Naive B cell (primary cell): ENCODE measurements at places on chromosomes 12 and 14.

- no peak for DNase-seq
Observed at GRCh38 chr12:106585521-106586277, 2.9 kb downstream of the RFX4 start.

DNA sequence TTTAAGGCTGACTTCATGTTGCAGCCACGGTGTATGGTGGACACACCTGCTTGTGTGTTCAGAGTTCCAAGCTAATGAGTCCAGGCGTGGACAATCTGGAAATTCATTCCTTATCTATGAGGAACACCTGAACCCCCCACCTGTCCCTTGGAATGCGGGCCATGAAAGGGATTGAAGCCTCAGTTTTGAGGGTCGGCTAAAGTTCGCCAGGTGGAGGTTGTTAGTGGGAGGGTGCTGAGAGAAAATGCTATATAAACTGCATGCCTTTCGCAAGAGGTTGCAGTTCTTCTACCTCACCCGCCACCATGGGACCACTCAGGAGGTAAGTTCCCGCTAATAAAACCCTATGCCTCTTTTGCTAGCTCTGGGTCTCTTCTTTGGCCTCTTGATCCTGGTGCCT lies 348.0 kb downstream of the BCL11B start:
- no peak for DNase-seq

DNA sequence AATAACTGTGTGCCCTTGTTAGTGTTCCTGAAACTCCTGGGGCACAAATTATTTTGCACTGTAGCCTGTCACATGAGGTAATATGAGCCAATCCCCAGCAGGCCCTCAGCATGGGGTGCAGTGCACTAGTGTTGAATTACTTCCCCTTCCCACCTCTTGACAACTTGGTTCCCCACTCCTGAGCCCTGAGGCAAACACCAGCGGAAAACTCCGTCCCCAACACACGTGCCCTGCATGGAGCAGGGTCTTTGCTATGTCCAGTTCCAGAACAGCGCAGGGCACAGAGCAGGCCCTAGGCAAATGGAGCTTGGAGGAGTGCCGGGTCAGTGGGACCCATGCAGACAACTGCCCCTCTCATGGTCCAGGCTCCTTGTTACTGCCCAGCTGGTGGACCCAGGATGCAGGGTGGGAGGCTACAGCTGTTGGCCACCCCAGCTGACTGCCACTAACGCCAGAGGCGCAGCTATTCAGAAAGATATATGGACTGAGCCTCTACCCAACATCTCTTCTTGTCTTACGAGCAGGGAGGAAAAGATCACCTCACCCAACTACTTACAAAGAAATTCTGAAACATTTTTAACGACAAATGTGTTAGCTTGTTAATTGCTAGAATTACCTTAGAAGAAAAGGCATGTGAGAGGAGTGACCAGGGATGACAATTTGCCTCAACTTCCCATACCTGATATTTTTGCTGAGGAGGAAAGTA lies 71.6 kb downstream of the NT5DC3 start:
- DNase-seq = no peak

DNA sequence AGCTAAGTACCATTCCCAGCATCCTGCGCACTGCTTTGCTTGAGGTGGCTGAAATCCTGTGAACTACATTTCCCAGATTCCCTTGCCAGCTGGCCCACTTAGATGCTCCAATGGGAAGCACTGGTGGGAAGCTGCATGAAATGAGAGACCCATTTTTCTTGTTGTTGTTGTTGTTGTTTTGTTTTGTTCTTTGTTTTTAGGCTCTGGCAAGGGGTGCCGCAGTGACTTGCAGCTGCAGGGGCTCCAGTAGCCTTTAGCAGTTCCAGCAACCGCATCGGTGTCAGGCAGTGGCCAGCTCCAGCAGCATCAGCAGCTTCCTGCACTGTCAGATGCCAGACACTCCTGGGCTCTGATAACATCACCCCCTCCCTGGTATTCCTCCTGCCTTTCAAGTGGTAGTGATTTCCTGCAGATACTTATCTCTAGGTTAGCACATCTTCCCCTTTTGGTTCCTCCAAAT lies 8.8 kb upstream of the EGLN3 start:
- no peak for DNase-seq

GRCh38 chr14:20807304-20808161 lies 4.9 kb upstream of the RNASE1 start:
- no peak for DNase-seq

- no peak for DNase-seq
Observed at GRCh38 chr12:6778217-6778573, 5.9 kb downstream of the LAG3 start.

GRCh38 chr12:99154216-99154982 lies 493.2 kb upstream of the GARIN6 start:
- no peak for DNase-seq

GRCh38 chr14:62304257-62304656 lies 542.0 kb downstream of the SNAPC1 start:
- no peak for DNase-seq

GRCh38 chr12:67526129-67526528 lies 122.4 kb upstream of the DYRK2 start:
- no peak for DNase-seq

DNA sequence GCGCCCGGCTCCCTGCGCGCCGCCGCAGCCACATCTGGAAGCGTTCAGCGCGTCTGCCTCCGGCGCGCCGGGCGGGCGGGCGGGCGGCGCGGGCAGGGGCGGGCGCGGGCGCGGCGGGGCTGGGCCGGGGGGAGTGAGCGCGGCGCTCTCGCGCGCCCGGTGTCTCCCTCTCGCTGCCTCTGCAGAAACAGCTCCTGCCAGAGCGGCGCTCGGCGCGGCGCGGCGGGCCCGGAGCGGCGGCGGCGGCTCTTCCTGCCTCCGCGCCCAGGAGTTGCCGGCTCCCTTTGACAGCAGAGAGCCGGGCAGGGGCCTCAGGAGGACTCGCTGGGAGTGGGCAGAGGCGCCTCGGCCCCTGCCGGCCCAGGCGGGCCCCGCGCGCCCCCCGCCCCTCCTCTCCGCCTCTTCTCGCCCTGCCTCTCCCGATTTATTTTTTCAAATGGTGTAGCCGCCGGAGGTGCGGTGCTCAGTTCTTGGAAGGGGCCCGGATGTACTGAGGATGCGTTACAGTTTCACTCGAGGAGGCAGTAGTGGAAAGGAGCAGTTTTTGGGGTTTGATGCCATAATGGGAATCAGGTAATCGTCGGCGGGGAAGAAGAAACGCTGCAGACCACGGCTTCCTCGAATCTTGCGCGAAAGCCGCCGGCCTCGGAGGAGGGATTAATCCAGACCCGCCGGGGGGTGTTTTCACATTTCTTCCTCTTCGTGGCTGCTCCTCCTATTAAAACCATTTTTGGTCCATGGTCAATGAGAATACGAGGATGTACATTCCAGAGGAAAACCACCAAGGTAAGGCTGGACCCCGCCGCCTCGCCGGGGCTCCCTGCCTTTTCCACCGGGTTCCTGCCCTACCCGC lies at the start of gene CACNA1C:
TSS of gene CACNA1C (plus strand) at position 162 of the 853 bp plus-strand sequence. CDS start at position 738, 576 bp downstream.
- no peak for DNase-seq

GRCh38 chr14:20904393-20905029 lies 13.3 kb downstream of the RNASE3 start:
- DNase-seq = no peak

GRCh38 chr12:100868487-100868886 lies 73.9 kb downstream of the ANO4 start:
- DNase-seq = no peak

DNA sequence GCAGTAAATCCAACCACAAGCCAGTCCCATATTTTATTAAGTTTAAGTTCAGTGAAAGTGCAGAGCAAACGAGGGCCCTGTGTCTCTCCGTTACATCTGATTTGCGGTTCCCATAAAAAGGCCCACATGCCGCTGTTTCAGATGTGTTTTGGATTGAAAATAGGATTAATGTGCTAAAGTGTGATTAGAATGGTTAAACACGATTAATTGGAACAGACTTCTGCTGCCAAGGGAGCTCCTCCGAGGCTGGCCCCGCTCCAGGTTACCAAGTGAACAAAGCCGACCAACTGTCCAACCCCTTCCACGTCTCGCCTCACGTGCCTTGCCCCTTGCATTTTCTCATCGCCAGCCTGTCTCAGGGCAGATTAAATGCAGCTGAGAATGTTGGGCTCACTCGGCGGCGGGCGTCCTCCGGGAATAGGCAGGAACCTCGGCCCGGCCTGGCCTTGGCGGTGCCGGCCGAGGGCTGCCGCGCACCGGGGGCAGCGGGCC lies 166.5 kb upstream of the GSC start:
- DNase-seq = no peak

DNA sequence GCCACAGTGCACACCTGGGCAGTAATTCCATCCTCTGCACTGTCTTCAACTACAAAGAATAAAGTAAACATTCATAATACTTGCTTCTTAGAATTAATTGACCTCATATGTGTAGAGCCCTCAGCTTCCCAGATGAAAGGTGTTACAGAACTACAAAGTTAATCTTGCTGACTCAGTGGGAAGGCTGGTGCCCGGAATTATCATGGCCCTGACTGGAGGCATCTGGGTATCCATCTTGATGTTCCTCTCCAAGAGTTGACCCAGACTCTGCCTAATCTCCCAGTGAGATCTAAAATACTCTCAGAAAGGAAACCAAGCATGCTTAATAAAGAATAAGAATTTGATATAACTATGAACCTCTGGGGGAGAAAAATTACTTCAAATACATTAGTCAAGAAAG lies 147.0 kb upstream of the ARID2 start:
- no peak for DNase-seq

- no peak for DNase-seq
Observed at GRCh38 chr12:33006106-33006505, 109.5 kb upstream of the PKP2 start.

- no peak for DNase-seq
Observed at GRCh38 chr14:63899953-63900352, 47.1 kb downstream of the SYNE2 start.

DNA sequence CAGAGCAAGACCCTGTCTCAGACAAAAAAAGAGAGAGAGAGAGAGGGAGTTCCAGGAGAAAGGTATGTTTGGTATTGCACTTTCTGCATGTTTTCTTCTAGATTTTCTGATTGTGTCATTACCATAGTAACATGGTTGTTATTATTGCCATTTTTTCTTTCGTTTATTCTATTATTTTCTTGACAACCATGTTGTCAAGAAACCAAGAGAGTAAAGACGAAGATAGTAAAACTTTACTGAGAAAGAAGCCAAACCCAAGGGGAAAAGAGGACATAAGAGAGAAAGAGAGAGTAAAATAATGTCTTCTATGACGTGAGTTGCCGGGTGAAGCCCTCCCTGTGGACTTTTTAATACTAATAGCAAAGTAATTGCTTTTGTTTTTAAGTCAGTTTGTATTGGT lies 1186.0 kb upstream of the SEL1L start:
- DNase-seq = no peak

DNA sequence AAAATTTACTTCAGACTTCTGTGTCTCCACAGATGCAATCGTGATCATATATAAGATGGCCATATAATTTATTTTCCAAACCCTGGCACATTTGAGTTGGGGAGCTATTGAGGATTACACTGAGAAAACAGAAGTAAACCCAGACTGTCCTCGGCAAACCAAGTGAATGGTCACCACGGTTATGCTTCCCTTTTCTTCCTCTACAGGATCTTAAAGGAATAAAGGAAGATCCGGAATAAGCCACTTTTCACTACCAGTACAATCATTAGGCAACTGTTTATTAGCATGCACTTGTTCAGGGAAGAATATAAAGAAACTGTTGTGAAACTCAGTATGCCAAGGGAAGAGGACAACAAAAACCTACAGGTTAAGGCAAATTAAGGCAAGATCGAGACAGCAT lies 27.6 kb downstream of the SBNO1 start:
- DNase-seq = no peak
